ENCODE measurements at places on chromosomes 4 and X.

GRCh38 chr4:152021788-152022438 lies 261.1 kb upstream of the GATB start:
- DNase-seq = peak; percentile 66

DNA sequence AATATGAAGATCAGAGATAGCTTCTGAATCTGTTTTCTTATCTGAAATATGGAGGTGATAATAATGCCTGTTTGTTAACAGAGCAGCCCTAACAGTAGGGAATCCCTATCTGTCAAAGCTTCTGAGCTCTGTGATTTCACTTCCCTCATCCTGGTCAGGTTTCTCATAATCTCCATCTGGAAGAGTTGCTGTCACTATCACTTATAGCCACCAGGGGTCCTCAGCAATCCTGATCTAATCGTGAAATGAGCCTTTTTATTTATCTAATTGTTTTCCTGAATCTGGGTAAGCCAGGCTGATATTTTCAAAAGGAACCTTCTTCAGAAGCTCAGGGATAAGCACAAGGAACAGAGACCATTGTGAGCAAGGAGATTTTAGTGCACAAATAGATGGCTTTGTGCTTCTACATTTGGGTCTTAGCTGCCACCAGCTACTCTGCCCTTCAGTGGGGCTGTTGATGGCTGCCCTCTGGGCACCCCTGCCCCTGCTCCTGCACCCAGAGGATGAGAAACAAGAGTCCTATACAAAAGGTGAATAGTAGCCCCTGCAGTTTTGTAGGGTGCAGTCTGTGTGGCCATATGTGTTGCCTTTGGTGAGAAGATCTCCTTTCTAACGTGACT lies 196.4 kb upstream of the RADX start:
- DNase-seq = no peak

- peak; percentile 7 for DNase-seq
Measured at GRCh38 chr4:15233264-15233597, 194.6 kb upstream of the C1QTNF7 start.

- DNase-seq = no peak
Measured at GRCh38 chr4:106114270-106114669, 201.7 kb downstream of the TBCK start.

- no peak for DNase-seq
Measured at GRCh38 chr4:48804584-48805301, 24.7 kb upstream of the FRYL start.

DNA sequence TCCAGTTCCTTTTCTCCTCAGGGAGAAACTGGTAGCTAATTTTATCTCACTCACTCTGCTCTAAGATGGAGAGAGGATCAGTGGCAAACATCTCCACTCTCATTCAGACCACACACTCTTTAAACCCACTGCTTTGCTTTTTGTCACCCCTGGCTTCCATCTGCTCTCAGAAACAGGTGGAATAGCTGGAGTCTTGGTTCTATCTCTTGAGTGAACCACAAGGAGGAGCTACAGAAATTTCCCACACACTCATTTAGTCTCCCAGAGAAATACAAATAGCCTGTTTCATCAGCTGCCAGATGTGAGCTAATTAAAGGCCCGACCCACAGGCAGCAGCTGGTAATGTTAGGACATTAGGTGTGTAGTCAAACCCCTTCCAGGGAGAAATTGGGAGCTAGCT lies 96.6 kb downstream of the STPG2 start:
- no peak for DNase-seq

DNA sequence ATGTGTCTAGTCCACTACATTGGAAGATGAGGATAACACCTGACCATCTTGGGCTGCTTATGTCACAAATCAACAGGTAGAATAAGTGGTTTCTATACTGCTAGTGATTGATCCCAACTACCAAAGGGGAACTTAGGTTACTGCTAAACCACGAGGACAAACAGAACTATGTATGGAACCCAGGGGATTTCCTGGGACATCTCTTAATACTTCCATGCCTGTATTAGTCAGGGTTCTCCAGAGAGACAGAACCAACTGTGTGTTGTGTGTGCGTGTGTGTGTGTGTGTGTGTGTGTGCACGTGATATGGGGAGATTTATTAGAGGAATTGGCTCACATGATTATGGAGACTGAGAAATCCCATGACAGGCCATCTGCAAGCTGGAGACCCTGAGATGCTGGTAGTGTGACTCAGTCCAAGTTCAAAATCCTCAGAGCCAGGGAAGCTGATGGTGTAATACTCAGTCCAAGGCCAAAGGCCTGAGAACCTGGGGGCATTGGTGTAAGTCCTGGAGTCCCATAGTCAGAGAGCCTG lies 16.2 kb upstream of the AFF1 start:
- no peak for DNase-seq

DNA sequence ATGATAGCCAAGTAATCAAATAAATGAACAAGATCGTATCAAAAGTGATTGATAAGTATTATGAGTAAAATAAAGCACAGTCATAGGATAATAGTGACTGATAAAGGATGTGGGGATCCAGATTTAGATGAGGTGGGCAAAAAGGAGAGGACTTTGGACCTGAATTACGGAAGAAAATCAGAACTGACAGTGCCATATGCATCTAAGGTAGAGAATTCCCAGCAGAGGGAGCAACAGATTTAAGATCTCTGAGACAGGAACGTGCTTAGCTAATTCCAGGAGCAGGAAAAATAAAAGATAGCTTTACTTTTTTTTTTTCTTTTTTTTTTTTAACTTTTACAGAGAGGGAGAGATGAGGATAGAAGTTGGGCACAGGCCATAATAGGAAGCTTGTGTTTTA lies 189.9 kb downstream of the NWD2 start:
- DNase-seq = no peak

DNA sequence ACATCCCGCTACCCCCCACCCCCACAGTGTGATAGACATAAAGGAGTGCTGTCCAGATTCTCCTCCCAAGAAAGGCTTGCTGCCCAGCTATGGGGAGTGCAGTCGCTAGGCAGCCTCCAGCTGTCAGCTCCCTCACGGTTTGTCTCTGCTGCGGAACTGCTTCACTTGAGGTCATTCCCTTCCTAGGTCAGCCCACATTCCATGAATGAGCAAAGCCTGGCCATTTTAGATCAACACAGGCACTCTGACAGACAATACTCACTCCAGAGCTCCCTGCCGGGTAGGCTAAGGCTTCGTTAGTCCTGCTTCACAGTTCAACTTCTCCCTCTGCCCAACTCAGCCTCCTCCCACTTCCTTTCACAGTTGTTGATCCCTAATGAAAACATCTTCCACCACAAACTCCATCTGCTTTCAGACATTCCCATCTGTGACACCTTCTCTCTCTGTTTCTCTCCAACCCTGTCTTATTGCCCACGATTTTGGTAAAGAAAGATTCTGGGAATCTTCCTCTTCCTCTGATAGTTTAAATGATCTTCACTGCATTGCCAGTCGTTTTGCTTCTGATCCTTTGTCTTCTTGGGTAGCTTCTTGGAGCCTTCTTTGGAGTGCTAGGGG lies 318.9 kb upstream of the F9 start:
- no peak for DNase-seq

GRCh38 chr4:153349206-153349805 lies 4.8 kb downstream of the MND1 start:
- no peak for DNase-seq

DNA sequence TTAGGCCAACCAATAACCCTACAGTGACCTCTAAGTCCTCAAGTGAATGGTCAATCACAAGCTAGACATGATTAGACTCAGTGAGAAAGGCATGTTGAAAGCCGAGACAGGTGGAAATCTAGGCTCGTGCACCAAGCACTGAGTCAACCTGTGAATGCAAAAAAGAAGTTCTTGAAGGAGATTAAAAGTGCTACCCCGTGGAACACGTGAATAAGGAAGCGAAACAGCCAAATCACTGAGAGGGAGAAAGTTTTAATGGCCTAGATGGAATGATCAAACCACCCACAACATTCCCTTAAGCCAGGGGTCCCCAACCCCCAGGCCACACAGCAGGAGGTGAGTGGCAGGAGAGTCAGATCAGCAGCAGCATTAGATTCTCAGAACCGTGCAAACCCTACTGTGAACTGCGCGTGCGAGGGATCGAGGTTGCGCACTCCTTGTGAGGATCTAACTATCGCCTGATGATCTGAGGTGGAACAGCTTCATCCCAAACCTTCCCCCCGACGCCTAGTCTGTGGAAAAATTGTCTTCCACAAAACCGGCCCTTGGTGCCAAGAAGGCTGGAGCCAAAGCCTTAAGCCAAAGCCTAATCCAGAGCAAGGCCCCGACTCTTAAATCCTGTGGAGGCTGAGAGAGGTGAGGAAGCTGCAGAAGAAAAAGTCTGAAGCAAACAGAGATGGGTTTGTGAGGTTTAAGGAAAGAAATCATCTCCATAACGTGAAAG lies 19.5 kb upstream of the PDE6B start:
- DNase-seq = no peak

DNA sequence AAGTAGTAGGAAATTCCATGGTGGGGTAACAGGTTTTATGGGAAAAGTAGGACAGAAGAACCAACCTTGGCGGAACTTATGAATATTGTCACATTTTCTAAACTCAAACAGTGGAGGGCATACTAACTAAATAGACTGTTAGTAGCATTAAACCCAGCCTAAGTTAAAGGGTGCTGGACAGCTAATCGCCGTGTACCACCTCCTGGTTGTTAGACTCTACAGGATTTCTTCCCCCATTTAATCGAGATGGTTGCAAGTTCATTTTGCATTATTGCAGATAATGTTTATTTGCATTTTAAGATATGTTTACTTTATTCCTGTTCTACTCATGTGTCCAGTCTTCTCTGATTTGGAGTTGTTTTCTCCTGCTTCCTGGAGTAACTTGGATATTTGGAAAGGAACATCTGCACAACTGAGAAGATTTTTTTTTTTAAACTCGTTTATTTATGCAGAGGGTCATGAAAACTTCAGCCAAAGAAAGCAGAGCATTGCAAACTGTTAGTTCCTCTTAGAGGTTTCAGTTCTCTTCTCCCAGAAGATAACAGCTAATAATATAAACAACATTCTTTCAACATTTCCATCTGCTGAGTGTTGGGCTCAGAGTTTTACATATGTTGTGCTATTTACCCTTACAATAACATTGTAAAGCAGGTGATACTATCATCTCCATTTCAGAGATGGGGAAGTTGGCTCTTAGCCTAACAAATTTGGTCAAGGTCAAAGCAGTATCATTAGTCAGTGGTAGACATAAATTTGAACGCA lies 51.5 kb upstream of the TBC1D9 start:
- no peak for DNase-seq

DNA sequence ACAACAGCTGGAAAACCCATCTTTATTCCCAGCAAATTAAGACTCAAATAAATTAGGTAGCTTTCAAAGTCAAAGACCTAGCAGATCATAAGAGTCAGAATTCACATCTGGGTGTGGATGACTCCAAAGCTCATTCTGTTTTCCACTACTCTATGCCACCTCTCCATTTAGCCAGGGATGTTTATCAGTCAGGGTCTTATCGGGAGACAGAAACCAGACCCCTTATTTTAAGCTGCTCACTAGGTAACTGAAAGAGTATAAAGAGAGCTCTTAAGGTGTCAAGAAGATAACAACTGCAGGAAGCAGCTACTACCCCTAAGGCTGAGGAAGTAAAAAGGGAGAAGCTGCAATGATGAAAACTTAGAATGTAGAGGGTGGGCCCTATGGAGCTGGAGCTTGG lies 333.7 kb upstream of the KLF3 start:
- DNase-seq = no peak

DNA sequence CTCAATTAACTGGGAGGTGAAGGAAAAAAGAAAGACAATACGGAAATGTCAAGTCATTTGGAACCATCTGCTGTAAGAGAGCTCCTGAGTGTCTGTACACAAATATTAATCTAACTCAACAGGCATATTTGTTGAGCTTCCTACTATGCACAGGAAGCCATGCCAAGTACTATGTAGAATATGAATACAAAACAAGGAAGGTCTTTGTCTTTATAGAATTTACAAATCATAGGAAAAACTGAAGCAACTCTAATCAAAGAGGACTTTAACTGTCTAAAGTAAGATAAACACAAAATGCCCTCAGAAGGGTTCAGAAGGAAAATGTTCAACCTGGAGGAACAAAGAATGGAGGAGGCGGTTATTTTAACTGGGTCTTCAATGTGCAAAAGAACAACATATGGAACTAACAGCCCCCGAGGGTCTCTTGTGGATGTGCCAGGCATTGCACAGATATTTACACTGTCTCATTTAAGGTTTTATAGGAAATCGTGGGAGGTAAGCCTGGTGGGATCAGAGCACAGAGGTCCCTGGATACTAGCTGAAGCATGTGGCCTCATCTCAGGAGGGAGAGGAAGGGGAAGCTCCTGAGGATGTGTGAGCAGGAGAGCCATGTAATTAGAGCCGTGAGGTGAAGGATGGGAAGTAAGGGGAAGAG lies 5.8 kb downstream of the FAM114A1 start:
- no peak for DNase-seq

DNA sequence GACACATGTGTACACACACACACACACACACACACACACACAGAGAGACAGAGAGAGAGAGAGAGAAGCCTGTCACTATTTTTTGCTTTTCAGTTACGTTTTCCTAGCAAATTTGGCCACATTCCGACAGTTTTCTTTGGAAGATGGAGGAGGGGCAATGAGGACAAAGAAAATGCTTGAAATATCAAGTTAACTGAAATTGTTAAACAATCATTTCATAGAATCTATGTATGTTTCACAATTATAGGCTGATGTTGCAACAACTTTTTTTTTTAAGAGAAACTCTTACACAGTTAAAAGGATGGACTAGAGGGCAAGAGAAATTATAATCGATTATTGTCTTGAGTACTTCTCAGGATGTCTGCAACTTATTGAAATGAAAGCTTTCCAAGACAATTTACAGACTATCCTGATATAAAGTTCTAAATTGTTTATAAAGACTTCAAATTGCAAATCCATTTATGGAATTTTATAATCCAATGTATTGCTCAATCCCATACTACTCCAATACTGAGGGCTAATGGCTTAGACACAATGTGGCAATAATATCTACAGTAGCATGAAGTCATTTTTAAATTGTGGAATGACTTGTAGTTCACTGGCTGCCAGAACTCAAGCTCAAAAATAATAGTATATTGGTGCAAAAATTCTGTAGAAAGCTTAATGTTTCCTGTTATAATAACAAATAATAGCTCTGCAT lies 647.0 kb upstream of the PCDH7 start:
- DNase-seq = no peak

DNA sequence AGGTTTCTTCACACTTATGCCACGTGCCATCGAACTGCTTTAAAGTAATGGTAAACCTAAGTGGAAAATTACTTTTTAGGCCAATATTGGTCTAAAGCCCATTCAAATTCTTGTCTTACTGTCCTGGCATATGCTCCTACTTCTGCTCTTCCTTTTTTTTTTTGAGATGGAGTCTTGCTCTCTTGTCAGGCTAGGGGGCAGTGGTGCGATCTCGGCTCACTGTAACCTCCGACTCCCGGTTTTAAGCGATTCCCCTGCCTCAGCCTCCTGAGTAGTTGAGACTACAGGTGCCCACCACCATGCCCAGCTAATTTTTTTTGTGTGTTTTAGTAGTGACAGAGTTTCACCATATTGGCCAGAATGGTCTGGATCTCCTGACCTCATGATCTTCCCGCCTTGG lies 129.0 kb upstream of the TECRL start:
- DNase-seq = no peak

Measured in frontal cortex (tissue), 4 donors.